ENCODE measurements at places on chromosomes 11 and 22.

GRCh38 chr11:35387111-35387982 lies 32.0 kb downstream of the SLC1A2 start:
- DNase-seq, result no peak

GRCh38 chr11:79437278-79437980 lies 3.4 kb downstream of the TENM4 start:
- peak; percentile 81 for DNase-seq

DNA sequence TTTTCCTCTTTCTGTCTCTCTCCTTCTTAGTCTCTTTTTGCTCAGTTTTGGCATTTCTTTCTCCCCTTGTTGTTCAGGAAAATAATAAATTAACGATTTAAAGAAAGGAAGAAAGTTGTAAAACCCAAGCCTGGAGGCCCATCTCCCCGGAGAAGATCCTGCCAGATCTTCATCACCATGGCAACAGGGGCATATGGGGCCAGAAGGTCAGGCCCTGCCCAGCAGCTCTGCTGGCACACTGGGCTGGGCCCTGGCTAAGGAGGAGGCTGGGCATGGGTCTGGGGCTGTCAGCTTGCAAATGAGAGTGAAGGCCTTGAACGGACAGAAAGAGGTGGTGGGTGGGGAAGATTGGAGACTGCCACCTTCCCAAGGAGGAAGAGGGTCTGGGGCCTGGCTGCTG lies 2.8 kb downstream of the LRRC10B start:
- no peak for DNase-seq

DNA sequence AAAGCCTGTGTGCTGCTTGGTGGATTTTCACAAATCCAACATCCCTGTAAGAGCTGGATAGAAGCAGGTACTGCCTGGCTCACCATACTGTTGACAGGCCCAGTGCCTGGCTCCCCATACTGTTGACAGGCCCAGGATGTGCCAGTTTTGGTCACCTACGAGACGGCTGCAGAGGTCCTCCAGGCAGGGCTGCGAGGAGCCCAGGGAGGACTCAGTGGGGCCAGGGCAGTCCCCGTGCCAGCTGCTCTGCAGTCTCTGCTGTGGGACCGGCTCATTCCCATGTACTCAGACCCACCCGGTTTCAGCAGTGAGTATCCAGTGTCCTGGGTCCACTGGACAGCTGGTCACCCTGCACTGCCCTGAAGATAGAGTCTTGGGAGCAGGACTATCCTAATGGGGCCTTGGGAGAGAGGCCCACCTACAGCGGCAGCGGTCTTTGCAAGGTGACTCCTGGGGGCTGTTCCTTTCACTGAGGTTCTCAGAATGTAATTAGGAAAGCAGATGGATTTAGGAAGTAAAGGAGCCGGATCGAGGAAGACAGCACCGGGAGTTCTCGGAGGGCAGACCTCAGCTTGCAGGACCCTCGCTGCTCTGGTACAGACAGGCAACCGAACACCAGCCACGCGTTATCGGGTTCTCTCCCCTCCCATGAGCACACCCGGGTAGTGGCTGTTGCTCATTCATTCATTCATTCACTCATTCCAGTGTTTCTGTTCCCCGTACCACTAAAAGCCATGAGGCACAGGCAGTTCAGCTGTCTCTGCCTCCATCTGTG lies 106.1 kb downstream of the CTTN start:
- DNase-seq, result no peak

GRCh38 chr11:108117746-108118371 lies 3.5 kb upstream of the ACAT1 start:
- no peak for DNase-seq

DNA sequence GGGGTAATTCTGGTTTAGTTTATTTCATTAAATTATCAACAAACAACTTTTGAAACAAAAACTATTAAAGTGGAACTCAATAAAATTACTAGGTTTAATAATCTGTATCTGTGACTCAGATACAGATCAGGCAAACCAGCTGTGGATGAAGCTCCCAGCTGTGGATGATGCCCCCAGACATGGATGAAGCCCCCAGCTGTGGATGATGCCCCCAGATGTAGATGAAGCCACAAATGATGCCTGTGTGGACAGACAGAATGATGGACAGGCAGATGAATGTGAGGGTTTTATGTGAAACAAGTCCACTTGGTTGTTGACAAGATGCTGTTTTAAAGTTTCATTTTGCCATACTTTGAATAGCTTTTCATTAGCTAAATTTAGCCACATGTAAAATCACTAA lies 5.8 kb upstream of the ZNF74 start:
- DNase-seq, result no peak

GRCh38 chr11:10087186-10087922 lies 206.7 kb downstream of the SBF2 start:
- no peak for DNase-seq

- DNase-seq, result no peak
These were observed 37.9 kb downstream of the PRCP start for GRCh38 chr11:82862379-82862778.

DNA sequence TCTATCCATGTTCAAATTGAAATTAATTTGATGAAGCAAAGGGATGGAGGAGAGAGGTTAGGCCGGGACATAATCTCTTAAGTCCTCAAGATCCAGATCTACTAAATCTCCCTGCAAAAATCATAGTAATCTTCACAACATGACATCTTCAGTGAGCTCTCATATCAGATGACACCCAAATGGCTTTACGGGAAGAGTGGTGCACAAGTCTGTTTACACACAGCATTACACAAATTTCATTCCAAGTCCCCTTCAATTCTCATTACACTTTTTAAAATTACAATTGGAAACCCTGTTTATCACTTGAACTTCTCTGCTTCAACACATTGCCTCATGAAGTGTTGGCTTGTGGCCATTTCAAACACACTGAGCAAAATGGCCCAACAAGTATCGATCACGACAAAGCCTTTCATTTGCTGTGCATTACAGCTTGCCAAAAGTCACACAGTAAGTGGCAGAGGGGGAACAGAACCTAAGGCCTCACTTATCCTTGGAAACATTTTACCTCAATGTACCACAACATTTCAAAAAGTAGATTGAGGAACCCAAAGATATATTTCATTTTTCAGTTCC lies 17.9 kb upstream of the TPH1 start:
- DNase-seq, result no peak

DNA sequence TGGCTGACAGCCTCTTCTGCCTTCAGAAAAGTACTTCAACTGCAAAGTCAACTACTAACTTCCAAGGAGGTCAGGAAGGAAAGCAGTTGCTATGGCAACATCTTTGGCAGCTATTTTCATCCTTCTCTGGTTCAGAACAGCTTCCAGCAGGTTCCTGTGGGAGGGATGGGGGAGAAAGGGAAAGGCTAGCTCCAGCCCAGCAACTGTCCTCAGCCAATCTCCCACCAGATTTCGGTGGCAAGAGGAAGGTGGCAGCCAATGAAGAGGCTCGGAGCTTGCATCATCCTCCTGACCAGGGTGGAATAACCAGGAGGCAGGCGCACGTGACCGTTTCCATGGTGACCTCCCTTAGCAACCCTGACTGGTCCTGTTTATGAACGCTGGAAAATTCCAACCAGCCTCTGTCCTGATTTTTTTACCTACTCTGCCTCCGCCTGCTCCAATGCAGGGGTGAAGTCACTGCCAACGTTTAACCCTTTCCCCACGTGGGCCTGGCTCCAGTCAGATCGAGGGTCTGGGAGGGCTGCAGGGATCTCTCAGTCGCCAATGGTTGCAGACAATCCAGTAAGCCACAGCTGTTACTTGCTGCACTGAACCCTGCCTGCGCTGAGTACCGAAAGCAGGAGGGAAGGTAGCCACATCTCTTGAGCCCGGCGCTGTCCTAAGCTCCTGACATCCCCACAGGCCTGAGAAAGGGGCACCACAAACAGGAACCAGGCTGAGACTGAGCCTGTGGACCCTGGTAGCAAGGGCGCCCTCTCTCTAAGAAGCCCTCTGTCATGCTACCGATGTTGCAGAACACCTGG lies 11.2 kb upstream of the MALAT1 start:
- DNase-seq, result peak; percentile 99

DNA sequence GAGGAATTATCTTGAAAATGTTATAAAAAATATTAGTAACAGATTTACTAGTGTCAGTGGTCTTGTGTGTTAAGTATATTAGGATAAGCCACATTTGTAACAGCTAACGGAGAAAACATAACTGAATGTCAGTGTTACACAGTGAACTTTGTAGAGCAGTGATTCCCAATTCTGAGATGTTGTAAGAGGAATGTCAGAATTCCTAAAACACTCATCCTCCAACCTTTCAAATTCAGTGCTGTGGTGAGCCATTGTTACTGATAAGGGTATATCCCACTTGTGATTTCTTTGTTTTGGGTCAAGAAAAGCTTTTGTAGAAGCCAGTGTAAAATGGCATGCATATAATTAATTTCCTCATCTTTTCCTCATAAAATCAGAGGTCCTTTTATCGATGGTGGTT lies 61.9 kb downstream of the ARHGEF12 start:
- DNase-seq, result no peak

All from sciatic nerve (tissue), 2 donors.